Activated T-helper 2 cell treated with anti-CD3 and anti-CD28 coated beads, Interferon-gamma antibody, Interleukin-2, Interleukin-4, amounts not matched to agents 10 μg/mL and 5 μg/mL and 100 μg/mL, durations not matched to agents 14 hours and 24 hours and 36 hours (primary cell): ENCODE measurements at places on chromosomes 11 and 22.
A peak's percentile ranks its signal among the peaks of the same experiment; 100 is the strongest.

GRCh38 chr11:119816660-119817059 is 87.7 kb upstream of the NECTIN1 start:
- H3K27ac ChIP-seq, result no peak overlapping the region
- peaks cover 5% of the 10 kb centered on the region for H3K27me3 ChIP-seq
- peaks cover 3% of the 10 kb centered on the region for H3K4me1 ChIP-seq
- DNase-seq, result no peak
- no peak overlapping the region for H3K4me3 ChIP-seq
- no peaks in the 10 kb centered on the region for H3K36me3 ChIP-seq

- no peak overlapping the region for H3K27ac ChIP-seq
- H3K4me1 ChIP-seq, result no peaks in the 10 kb centered on the region
- H3K4me3 ChIP-seq, result no peak overlapping the region
- peaks cover 2% of the 10 kb centered on the region for H3K27me3 ChIP-seq
- H3K36me3 ChIP-seq, result no peaks in the 10 kb centered on the region
- no peak for DNase-seq
These were observed 72.5 kb upstream of the SHISAL1 start for GRCh38 chr22:44385296-44385610.

- no peak for DNase-seq
- H3K4me1 ChIP-seq, result no peaks in the 10 kb centered on the region
- no peaks in the 10 kb centered on the region for H3K36me3 ChIP-seq
- no peak overlapping the region for H3K27ac ChIP-seq
These were observed 75.2 kb upstream of the GNAZ start for GRCh38 chr22:22995166-22995565.

- H3K27me3 ChIP-seq, result peaks cover 12% of the 10 kb centered on the region
- H3K36me3 ChIP-seq, result no peaks in the 10 kb centered on the region
- H3K27ac ChIP-seq, result no peak overlapping the region
- no peak for DNase-seq
- no peak overlapping the region for H3K4me3 ChIP-seq
These were observed 19.8 kb upstream of the PRAME start for GRCh38 chr22:22578702-22579424.

DNA sequence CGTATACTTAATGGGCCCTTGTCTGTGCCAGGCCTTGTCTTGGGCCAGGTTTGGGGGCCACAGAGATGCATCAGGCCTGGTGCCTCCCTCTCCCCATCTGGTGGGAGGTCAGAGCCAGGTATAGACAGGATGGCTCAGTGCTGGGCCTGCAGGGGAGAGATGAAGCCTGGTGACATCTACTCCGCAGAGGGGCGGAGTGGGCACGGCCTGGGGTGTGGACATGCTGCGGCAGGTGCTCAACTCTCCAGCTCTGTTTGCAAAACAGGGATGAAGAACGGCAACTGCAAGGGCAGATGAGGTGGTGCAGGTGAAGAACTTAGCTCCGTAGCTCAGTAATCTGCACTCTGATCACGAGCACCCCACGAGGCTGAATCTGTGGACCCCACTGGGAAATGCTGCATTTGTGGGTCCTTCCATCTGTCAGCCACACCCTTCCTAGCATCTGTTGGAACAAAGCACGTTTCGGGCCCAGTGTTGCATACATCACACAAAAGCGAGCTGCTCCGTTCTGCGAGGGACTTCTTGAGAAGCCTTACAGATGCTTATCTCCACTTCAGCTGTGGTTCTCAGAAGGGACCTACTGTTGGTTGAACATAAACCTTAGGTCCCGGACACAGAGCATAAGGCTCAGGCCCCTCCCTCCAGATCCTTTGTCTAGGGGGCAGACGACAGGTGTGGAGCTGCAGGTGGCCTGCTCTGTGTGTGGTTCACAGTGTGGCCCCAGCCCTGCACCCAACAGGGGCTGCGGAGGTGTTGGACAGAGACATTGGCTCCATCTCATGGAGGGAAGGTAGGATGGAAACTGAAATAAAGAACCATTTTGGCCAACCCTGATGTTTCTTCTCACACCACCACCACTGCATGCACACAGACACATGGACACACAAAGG is 78.3 kb downstream of the LRRC32 start:
- DNase-seq, result peak; percentile 53
- no peaks in the 10 kb centered on the region for H3K27me3 ChIP-seq
- H3K4me1 ChIP-seq, result peaks cover 80% of the 10 kb centered on the region
- H3K36me3 ChIP-seq, result peaks cover 35% of the 10 kb centered on the region

DNA sequence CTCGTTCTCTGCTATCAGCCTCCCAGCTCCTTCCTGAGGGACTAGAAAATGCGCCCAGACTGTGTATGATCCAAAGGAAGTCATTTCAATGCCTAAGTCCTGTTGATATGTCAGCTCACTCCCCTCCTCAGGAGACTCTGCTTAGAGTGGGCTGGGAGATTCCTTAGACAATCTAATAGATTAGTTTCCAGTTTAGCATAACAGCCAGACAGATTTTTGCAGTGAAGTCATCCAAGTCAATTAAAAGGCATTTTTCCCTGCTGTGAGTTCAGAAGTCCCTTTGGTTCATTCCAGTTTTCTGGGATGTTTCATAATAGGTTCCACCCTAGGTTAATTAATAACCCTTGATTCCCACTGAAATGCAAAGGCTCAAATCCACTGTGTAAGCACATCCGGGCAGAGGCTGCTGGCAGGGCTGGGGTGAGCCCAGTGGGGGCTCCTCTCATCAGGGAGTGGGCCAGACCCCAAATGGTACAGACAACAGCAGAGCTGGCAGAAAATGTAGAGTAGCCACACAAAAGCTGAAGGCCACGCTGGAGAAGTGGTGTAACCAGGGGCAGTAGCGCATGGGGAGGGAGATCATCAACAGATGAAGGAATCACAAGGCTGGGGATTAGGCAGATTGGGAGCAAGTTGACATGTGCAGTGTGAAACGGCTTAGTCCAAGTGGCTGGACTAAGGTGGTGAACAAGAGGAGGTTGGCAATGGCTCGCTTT is 90.6 kb downstream of the SYN3 start:
- H3K36me3 ChIP-seq, result no peaks in the 10 kb centered on the region
- no peaks in the 10 kb centered on the region for H3K4me1 ChIP-seq
- DNase-seq, result no peak
- no peak overlapping the region for H3K4me3 ChIP-seq

GRCh38 chr22:41885116-41885515 is 29.8 kb downstream of the SHISA8 start:
- no peak overlapping the region for H3K4me3 ChIP-seq
- H3K4me1 ChIP-seq, result no peaks in the 10 kb centered on the region
- no peak overlapping the region for H3K27ac ChIP-seq
- H3K27me3 ChIP-seq, result no peaks in the 10 kb centered on the region
- peaks cover 85% of the 10 kb centered on the region for H3K36me3 ChIP-seq
- no peak for DNase-seq

GRCh38 chr11:86606836-86607481 is 65.5 kb downstream of the ME3 start:
- H3K36me3 ChIP-seq, result no peaks in the 10 kb centered on the region
- H3K4me3 ChIP-seq, result no peak overlapping the region
- DNase-seq, result no peak
- no peaks in the 10 kb centered on the region for H3K27me3 ChIP-seq

- no peaks in the 10 kb centered on the region for H3K36me3 ChIP-seq
- peaks cover 58% of the 10 kb centered on the region for H3K27me3 ChIP-seq
- no peak overlapping the region for H3K27ac ChIP-seq
- no peak for DNase-seq
- no peak overlapping the region for H3K4me3 ChIP-seq
These were observed 91.2 kb downstream of the TP53I11 start for GRCh38 chr11:44859528-44859925.

- no peak for DNase-seq
- H3K4me3 ChIP-seq, result no peak overlapping the region
- H3K4me1 ChIP-seq, result peaks cover 30% of the 10 kb centered on the region
- H3K27ac ChIP-seq, result no peak overlapping the region
- H3K27me3 ChIP-seq, result no peaks in the 10 kb centered on the region
These were observed 9.0 kb upstream of the RRM1 start for GRCh38 chr11:4085575-4085974.

DNA sequence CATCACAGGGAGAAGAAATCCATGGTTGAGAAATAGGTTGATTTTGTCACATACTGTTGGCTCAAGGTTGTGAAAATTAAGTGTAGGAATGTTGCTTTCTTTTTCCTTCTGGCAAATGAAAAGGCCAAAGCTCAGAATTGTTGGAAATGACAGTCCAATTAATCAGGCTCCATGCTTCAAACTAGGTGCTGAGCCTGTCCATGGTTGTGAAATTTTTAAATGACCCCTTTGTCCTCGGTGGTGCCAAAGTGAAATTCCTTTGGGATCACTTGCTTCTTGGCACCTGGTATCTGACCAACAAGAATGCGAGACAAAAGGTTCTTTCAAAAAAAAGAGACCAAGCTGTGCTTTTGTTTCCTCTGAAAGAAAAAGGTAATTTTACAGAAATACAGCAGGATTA is 451.9 kb downstream of the ETS1 start:
- peaks cover 4% of the 10 kb centered on the region for H3K27me3 ChIP-seq
- DNase-seq, result no peak
- H3K4me1 ChIP-seq, result no peaks in the 10 kb centered on the region
- H3K4me3 ChIP-seq, result no peak overlapping the region
- no peaks in the 10 kb centered on the region for H3K36me3 ChIP-seq
- no peak overlapping the region for H3K27ac ChIP-seq

DNA sequence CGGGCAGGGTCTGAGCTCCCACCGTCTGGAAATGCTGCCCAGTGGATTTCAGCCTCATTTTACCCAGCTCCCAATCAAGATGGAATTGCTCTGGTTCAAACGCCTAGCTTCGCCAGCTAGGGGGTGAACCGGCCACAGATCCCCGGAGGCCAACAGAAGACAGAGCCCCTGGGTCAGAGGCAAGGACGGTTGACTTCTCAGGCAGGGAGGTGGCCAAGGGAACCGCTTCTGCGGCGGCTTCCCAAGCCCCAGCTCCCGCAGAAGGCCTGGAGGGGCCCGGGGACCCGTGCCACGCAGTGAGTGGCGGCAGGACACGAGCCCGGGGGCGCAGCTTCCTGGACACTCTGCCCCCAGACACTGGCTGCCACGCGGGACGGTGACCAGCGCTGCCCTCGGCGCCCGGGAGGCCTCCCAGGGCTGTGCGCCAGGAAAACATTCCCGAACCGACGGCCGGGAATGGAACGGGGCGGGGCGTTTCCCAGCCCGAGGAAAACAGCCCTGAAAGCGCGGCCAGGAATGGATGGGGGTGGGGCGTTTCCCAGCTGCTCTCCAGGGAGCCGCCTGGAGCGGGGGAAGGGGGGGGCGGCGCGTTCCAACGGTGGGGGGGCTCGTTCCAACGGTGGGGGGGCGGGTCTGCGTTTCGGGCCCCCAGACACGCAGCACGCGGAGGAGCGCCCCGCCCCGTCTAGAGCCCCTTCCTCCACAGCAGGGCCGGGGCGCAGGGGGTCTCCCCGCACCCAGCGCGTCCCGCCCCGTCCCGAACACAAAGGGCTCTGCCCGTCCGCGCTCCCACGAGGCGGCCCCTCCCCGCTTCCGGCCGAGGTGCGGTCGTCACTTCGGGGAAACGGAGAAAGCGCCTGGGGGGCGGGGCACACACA is 13.5 kb upstream of the B4GALNT4 start:
- no peaks in the 10 kb centered on the region for H3K36me3 ChIP-seq
- peaks cover 27% of the 10 kb centered on the region for H3K4me1 ChIP-seq
- H3K27ac ChIP-seq, result peak overlapping the region; percentile 94
- peaks cover 2% of the 10 kb centered on the region for H3K27me3 ChIP-seq
- H3K4me3 ChIP-seq, result peak overlapping the region; percentile 86

- no peak overlapping the region for H3K4me3 ChIP-seq
- no peaks in the 10 kb centered on the region for H3K27me3 ChIP-seq
- no peak overlapping the region for H3K27ac ChIP-seq
- H3K4me1 ChIP-seq, result peaks cover 2% of the 10 kb centered on the region
- DNase-seq, result no peak
- peaks cover 80% of the 10 kb centered on the region for H3K36me3 ChIP-seq
These were observed 16.9 kb downstream of the FADS2 start for GRCh38 chr11:61844909-61845565.

- H3K36me3 ChIP-seq, result no peaks in the 10 kb centered on the region
- no peak for DNase-seq
- H3K4me1 ChIP-seq, result peaks cover 7% of the 10 kb centered on the region
- H3K27ac ChIP-seq, result no peak overlapping the region
- H3K27me3 ChIP-seq, result no peaks in the 10 kb centered on the region
These were observed 12.5 kb upstream of the THRSP start for GRCh38 chr11:78050964-78051831.

DNA sequence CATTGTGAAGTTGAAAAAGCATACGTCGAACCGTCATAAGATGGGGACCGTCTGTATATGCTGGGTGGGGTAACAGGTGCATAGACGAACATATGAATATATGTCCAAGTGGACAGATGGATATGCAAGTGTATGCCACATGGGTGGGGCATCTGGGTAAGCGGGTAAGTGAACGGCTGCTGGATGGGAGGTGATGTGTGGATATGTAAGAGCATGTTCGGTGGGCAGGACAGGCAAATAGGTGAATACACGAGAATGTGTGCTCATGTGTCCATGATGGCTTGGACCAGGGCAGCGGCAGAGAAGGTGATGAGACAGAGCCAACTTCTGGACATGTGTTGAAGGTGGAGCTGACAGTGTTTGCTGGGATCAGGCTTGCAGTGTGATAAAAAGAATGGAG is 12.0 kb downstream of the IFITM10 start:
- no peak overlapping the region for H3K4me3 ChIP-seq
- H3K4me1 ChIP-seq, result peaks cover 3% of the 10 kb centered on the region
- H3K36me3 ChIP-seq, result peaks cover 3% of the 10 kb centered on the region
- H3K27ac ChIP-seq, result no peak overlapping the region

- H3K27me3 ChIP-seq, result no peaks in the 10 kb centered on the region
- no peak overlapping the region for H3K27ac ChIP-seq
- DNase-seq, result no peak
- H3K36me3 ChIP-seq, result no peaks in the 10 kb centered on the region
- no peaks in the 10 kb centered on the region for H3K4me1 ChIP-seq
- no peak overlapping the region for H3K4me3 ChIP-seq
These were observed 192.7 kb downstream of the NAV2 start for GRCh38 chr11:19905280-19905853.

- H3K27ac ChIP-seq, result no peak overlapping the region
- H3K36me3 ChIP-seq, result no peaks in the 10 kb centered on the region
These were observed 165.4 kb downstream of the GRIK4 start for GRCh38 chr11:120676991-120677390.

DNA sequence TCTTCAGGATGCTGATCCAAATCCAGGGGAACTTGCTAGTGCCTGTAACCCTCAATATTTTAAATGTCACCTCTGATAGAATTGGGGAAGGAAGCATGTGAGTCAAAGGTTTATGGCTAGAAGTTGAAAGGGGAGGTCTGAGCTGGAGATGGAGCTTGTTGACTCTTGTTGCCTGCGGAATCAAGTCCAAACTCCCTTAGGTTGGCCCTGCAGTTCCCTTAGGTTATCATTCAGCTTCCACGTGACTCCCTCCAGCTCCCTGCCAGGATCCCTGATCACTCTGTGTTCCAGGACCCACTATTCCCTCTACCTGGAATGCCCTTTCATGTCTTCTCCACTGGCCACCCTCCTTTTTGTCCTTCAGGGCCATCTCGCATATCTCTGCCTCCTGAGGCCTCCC is 26.2 kb upstream of the LIPT2 start:
- H3K27ac ChIP-seq, result no peak overlapping the region
- no peaks in the 10 kb centered on the region for H3K36me3 ChIP-seq
- H3K27me3 ChIP-seq, result peaks cover 36% of the 10 kb centered on the region
- no peak for DNase-seq
- H3K4me3 ChIP-seq, result no peak overlapping the region

- peaks cover 2% of the 10 kb centered on the region for H3K4me1 ChIP-seq
- no peak overlapping the region for H3K4me3 ChIP-seq
- no peaks in the 10 kb centered on the region for H3K36me3 ChIP-seq
- H3K27ac ChIP-seq, result no peak overlapping the region
- no peak for DNase-seq
These were observed 36.2 kb upstream of the FJX1 start for GRCh38 chr11:35582033-35582432.

- H3K27me3 ChIP-seq, result no peaks in the 10 kb centered on the region
- H3K4me3 ChIP-seq, result peak overlapping the region; percentile 86
- H3K4me1 ChIP-seq, result peaks cover 41% of the 10 kb centered on the region
- DNase-seq, result peak; percentile 44
- H3K36me3 ChIP-seq, result peaks cover 77% of the 10 kb centered on the region
These were observed 602 bp downstream of the EWSR1 start for GRCh38 chr22:29268511-29269229.
